ENCODE measurements at places on chromosomes 13 and 19.
A peak's percentile ranks its signal among the peaks of the same experiment; 100 is the strongest.

DNA sequence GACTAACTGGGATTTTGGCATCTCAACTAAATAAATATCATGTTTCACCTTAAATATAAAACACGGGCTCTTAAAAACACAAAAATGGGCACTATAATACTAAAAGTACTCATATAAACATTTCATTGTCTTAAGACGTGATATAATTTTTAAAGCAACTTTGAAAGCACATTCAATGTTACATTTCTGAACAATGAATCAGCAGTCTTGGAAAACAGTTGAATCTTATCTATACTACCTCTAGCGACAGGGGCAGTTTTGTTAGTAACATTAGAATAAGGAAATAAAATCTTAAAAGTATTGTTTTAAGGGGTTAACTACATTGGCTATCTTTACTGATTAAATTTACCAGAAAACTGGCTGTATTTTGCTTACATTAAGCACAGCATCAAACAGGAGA lies 156.9 kb downstream of the UGGT2 start:
- DNase-seq: no peak

GRCh38 chr13:75055296-75055695 lies 426.7 kb downstream of the TBC1D4 start:
- DNase-seq: no peak

DNA sequence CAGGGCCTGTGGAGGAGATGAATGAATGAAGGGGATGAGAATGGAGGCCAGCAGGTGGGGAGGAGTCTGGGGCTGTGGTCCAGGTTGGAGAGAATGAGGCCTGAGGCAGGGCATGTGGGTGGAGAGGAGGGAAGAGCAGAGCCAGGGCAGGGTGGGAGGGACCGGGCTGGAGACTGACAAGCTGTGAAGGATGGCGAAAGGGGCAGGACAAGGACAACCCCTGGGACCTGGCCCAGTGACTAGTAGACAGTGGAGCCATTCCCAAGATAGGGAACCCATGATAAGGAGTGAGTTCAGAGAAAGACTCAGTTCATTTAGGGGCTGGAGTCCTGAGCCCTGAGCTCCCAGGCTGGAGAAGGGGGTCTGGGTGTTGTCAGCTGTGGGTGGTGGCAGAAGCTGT lies 3.0 kb downstream of the PTH2 start:
- no peak for DNase-seq

- DNase-seq: peak; percentile 89
Measured at GRCh38 chr19:52637718-52638585, at the start of gene ZNF83. ZNF83 (minus strand) TSS chr19:52638355.

- DNase-seq: no peak
Measured at GRCh38 chr13:101576455-101576854, 124.0 kb downstream of the ITGBL1 start.

GRCh38 chr19:22545751-22546150 lies 88.4 kb upstream of the ZNF492 start:
- DNase-seq: peak; percentile 16

DNA sequence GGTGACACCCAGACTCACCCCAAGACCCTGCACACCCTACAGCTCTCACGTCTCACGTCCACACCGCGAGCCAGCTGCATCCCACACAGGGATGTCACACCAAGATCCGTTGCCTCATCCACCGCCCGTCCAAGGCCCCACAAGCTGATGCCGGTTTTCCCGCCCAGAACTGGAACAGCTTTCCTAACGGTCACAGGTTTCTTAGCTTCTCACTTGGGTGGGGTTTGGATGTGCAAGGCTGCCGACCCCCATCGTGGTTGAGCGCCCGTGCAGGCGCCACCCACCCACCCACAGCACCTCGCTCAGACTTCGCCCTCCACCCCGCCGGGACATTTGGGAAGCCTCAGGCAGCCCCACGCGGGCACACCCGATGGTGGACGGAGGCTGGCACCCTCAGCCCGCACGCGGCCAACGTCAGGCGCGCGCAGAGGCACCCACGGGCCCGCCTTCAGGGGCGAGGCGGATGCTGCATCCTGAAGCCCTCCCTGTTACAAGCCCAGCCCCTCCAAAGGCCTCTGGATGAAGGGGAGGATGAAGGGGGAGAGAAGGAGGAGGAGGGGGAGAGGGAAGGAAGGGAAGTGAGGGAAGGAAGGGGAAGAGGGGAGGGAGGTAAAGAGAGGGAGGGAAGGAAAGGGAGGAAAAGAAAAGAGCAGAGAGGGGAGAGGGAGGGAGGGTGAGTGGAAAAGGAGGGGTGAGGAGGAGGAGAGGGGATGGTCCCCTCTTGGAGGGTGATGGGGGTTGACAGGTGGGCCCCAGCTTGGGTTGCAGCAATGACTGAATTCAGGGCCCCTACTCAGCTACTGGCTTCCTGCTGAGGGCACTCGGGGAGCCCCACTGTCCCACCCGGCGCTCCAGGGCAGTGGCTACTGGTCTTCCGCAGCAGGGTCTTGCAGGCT lies 12.8 kb downstream of the ONECUT3 start:
- no peak for DNase-seq

DNA sequence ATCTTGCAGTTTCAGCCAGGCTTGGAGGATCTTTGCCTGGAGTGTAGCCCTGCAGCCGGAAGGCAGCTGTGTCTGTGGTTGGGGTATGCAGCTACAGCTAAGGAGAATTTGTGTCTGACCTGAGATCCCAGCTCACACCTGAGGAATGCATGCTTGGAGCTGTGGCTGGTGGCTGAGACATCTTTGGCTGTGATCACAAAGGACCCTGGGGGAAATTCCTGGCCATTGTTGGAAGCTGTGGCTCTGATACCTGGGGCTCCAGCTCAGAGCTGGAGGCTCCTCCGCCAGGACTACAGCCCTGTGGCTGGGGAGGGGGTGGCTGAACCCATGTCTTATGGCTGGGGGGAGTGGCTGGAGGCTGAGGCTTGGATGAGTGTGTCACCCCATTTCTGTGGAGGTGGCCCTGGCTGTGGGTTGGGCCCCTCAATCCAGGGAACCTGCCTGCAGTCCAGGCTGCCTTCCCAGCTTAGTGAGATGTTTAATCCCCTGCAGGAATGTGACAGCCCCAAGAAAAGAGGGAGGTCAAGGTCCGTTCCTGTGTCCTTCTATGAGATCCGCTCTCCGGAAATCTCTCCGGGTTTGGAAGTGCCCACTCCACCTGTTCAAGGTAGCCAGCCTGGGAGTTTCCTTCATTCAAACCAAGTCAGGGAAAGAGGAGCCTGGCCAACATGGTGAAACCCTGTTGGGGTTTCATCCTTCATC lies 27.6 kb downstream of the ARHGEF18 start:
- no peak for DNase-seq

- no peak for DNase-seq
Measured at GRCh38 chr13:75724752-75725517, 88.8 kb downstream of the LMO7 start.

- no peak for DNase-seq
Measured at GRCh38 chr13:110358381-110358780, 51.3 kb downstream of the COL4A2 start.

Measured in stimulated activated CD4-positive, alpha-beta T cell treated with anti-CD3 and anti-CD28 coated beads, Interleukin-1b, Interleukin-23, amount 100 ng/mL, for 48 hours (primary cell).